ENCODE measurements at places on chromosomes 7 and 10. TPM values are rescaled to one million over a fixed set of nuclear protein-coding genes. Genes with fewer than 3 reads are reported as not detected.

Gene SPDYE5
- polyA plus RNA-seq: 0.04 TPM

Gene FASTK
- polyA plus RNA-seq: 31.4 TPM

Gene HYAL4
- polyA plus RNA-seq: 0.39 TPM

- DNase-seq: no peak
Measured at GRCh38 chr7:108268200-108268820, 138.1 kb upstream of the LAMB4 start.

GRCh38 chr10:132532179-132532578 lies 5.4 kb upstream of the INPP5A start:
- DNase-seq: no peak
